T47D (cell line): ENCODE measurements at places on chromosomes 13 and 19.
A peak's percentile ranks its signal among the peaks of the same experiment; 100 is the strongest.

DNA sequence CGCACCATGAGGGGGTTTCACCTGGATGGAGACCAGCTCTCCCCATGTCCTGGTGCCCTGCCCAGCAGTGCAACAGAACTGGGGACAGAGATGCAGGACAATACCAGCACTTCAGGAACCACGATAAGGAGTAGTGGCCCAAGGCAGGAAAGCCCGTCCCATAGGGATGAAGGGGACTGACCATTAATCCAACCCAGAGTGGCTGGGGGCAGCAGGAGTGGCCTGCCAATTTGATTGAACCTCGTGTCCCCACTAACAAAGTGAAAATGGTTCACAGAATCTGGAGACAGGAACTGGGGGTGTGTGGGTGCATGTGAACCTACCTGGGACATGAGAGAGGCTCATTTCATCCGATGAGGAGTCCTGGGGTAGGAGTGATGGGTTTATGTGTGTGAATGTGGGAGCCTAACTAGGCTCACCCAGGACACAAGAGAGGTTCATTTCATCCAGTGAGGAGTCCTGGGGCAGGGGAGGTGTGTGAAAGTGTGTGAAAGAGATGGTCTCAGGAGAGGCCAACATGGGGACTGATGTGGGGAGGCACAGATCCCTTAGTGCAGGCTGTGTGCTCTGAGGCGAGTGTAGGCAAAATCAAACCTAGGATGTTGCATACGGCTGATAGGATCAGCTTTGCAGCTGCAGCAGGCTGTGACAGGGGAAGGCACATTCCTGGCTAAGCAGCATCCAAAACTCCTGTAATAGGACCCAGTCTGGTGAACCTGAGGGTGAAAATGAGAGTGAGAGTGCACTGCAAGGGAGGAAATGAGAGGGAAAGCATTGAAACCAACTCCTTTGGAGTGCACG, 98.2 kb downstream of the ZNF429 start:
- DNase-seq = no peak

DNA sequence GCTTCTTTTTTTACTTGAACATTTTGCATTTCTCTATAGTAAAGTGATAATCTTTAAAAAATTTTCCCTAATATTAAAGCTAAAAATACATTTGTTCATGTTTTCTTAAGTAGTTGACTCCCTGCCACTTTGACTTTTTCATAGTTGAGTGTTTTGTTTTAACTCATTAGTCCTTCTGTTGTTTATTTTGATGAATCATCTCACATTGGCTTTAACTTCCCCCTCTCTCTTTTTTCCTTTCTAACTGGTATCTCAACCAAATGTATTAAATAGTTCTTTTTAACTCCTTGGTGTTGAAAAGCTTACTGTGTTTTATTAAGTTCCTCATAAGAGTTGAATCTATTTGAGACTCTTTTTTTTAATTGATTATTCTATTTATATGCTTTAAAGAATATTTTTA, 2.8 kb downstream of the TNFSF13B start:
- DNase-seq = no peak

DNA sequence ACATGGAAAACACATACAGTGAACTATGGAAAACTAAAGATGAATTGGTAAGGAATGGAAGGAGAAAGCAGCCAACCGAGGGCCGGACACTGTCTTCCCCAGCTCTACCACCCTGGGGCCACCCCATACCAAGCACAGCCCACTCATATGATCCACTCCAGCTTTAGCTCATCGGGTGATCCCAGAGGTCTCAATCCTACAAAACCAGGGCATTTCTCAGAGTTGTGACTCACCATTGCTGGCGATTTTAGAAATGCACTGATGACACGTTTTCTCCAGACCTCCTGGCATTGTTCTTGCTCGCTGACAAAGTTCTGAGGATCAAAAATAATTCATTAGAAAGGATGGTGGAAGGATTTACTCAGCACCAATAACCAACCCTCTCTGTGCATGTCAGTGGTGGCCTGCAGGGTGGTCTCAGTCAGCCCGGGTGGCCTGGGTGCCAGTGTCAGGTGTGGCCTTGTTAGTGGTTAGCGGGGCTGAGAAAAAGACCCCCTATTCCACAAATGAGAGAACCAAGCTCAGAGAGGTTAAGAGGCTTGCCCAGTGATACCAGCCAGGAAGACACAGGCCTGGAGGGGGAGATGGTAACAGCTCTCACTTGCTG, 6.6 kb downstream of the TMEM272 start:
- no peak for DNase-seq

- no peak for DNase-seq
Observed at GRCh38 chr19:32181216-32181920, 164.0 kb upstream of the ZNF507 start.

GRCh38 chr19:46529622-46530451, 34.2 kb upstream of the PNMA8B start:
- DNase-seq = peak; percentile 71

GRCh38 chr13:106182404-106182803, 353.1 kb downstream of the EFNB2 start:
- no peak for DNase-seq

DNA sequence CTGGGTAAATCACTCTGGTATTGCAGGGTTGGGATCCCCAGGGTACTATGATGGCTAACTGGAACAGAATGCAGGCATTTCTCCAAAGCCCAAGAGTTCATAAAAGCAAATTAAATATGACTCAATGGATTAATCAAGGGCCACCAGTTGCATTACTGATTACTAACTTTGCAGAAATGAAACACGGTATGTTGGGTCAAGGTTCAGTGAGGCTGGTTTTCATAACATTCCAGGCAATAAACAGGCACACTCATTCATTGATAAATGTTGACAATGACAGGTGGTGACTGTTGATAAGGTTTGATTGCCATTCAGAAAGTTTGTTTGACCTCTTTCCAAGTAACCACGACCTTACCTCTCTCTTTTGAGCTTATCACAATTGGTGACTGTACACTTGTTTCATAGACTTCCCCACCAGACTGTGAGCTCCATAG, 506 bp upstream of the AP1M1 start:
- no peak for DNase-seq

GRCh38 chr13:60976367-60976766, 439.3 kb downstream of the PCDH20 start:
- no peak for DNase-seq

GRCh38 chr19:49361438-49362047, 673 bp downstream of the TEAD2 start:
- DNase-seq = peak; percentile 62

GRCh38 chr13:36061054-36061453, 70.1 kb downstream of the DCLK1 start:
- no peak for DNase-seq

GRCh38 chr13:110114316-110114715, 192.6 kb downstream of the COL4A1 start:
- DNase-seq = no peak
